ENCODE measurements at places on chromosomes 13 and 19.
A peak's percentile ranks its signal among the peaks of the same experiment; 100 is the strongest.

GRCh38 chr13:25701304-25701703, 329.5 kb downstream of the ATP8A2 start:
- DNase-seq = no peak

DNA sequence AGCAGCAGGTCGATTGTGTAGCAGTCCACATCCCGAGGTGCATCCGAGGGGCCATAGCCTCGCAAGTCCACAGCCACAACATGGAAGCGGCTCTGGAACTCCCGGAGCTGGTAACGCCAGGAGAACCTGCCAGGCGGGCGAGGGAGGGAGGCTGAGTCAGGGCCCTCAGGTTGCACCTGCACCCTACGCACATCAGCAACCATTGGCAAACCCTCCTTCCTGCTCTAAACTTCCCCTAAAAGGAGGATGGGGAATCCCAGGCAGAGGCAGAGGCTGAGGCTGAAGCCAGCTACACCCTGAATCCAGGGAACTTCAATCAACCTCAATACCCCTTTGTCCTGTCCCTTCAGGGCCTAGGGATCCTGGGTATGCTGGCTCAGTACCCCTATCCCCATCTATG, 977 bp downstream of the EPHX3 start:
- DNase-seq = no peak

DNA sequence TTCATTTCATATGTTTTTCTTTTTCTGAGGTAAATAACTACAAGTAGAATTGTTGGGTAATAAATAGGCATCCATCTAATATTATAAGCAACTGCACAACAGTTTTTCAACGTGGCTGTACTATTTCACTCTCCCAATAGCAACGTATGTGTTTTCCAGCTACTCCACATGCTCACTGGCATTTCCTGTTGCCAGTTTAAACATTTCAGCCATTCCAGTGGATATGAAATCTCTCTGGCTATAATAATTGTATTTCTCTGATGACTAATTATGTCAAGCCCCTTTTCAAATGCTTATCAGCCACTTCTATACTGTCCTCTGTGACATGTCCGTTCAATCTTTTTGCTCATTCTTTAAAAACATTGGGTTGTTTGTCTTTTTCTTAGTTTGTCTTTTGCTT, 26.8 kb upstream of the ALOX5AP start:
- DNase-seq = no peak

- DNase-seq = no peak
These were observed 1498.4 kb downstream of the EFNB2 start for GRCh38 chr13:105037110-105037509.

- no peak for DNase-seq
These were observed 144.1 kb upstream of the TMTC4 start for GRCh38 chr13:100818711-100819110.

GRCh38 chr19:1538978-1539377, 15.1 kb downstream of the PLK5 start:
- DNase-seq = no peak

- DNase-seq = no peak
These were observed 10.6 kb upstream of the TLE2 start for GRCh38 chr19:3039641-3040077.

GRCh38 chr19:48455171-48455907, at the start of gene KCNJ14:
TSS of gene KCNJ14 (plus strand) at chr19:48455574. CDS start at chr19:48461725, 6,151 bp downstream.
- no peak for DNase-seq

GRCh38 chr19:29260477-29261317, 47.7 kb upstream of the UQCRFS1 start:
- DNase-seq = peak; percentile 52

- no peak for DNase-seq
These were observed 69.9 kb downstream of the SLITRK6 start for GRCh38 chr13:85729296-85729695.

DNA sequence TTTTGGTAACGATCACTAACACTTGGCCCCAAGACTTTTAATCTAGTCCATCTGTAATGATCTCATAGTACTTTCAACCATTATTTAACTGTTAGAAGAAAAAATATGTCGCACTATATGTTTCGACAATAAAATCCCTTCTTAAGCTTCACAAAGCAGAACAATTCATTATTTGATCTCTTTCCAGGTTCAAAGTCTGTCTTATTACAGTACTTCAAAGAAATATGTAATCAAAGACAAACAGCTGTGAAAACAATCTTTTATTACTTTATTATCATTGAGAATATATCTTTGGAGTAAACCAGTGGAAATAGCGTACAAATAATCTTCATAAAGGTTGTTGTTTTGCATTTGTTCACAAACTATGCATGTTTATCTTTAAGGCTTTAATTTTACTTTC, 93.5 kb downstream of the DACH1 start:
- DNase-seq = no peak

DNA sequence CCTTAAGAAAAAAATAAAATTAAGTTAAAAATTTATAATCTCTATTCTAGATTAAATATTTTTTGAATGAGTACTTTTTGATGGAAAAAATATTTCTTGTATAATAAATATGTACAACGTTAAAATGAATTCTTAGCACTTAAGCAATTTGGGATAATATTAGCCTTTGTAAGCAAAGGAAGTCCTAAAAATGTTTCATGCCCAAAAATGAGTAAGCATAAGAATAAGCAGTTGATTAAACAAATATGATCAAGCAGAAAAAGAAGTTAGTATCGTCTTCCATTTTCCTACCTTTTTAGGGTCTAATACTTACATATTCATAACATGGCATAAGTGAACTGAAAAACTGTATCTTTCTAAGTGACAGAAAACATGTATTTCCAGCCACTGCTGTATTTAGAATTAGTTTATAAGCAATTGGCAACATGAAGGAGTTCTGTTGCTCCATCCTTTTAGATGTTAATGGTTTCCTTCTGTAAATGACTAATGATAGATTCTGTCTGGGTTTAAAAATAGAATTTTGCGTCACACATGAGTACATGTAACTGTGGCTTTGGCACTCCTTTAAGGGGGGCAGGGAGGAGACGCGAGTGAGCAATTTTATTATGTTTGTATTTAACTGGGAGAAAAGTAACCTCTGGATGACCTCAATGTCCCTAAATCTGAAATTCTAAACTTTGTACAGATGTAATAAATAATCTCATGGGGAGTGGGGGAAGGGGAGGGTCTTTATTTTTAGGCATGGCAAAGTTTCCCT, 237.4 kb downstream of the RGCC start:
- no peak for DNase-seq

GRCh38 chr19:13844130-13844631, 32.8 kb upstream of the NANOS3 start:
- DNase-seq = no peak

DNA sequence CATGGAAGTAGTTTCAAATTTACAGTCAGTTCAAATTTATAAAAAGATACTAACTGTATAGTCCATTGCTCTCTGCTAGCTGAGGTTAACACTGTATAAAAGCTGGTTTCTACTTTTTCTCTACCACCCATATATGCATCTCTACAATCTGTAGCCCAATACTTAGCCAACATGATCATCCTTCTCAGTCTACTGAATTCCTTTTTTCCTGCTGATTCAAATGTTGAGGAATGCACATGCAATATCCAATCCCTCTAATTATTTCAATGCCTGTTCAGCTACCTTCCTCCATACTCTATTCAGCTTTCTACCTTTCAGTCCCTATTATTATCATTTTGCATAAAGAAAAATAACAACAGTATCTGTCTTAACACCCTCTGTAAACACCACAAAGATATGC, 15.6 kb downstream of the KPNA3 start:
- DNase-seq = no peak

GRCh38 chr19:38956264-38956663, 19.3 kb downstream of the FBXO17 start:
- no peak for DNase-seq

- no peak for DNase-seq
These were observed 373.8 kb downstream of the DACH1 start for GRCh38 chr13:71493189-71493588.

DNA sequence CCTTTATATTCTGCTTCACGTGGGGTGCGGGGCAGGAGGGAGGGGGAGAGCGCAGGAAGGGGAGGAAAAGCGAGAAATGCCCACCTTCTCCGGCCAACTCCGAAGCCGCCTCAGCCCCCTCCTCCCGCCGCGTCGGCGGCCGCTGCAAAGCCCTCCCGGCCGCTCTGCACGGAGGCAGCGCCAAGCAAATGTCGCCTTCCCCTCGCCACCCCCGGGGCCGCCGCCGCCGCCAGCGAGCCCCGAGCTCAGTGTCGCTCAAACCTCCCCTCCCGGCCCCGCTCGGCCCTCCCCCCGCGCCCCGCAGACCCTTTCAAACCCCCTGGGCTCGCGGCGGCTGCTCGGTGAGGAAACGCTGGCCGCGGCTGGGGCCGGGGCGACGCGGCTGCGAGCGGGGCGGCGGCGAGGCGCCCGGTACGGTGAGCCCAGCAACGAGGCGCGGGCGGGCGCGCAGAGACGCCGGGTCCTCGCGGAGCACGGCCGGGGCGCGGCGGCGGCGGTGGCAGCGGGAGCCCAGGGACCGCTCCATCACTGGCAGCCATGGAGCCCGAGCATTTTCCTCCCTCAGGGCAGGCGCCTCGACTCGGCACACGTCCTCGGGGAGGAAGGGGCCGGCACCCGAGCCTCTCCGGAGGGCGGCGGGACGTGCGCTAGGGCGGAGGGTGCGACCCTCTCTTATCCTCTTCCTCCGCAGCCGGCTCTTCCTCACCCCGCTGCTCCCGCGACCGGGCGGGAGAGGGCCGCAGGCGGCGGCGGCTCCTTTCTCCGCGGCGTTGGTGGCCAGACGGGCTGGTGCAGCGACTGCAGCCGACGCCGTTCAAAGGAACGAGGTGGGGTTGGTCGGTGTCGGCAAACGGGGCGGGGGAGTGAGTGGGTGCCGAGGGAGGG, 463 bp upstream of the TSC22D1 start:
- peak; percentile 20 for DNase-seq

Data from HL-60 (cell line).